ENCODE measurements at places on chromosomes 2 and 18.

- DNase-seq: no peak
These were observed 483 bp upstream of the FHL2 start for GRCh38 chr2:105399207-105399861.

GRCh38 chr2:72117718-72118117 lies 29.9 kb downstream of the CYP26B1 start:
- DNase-seq: no peak

- no peak for DNase-seq
These were observed 13.2 kb downstream of the NRP2 start for GRCh38 chr2:205695460-205695991.

DNA sequence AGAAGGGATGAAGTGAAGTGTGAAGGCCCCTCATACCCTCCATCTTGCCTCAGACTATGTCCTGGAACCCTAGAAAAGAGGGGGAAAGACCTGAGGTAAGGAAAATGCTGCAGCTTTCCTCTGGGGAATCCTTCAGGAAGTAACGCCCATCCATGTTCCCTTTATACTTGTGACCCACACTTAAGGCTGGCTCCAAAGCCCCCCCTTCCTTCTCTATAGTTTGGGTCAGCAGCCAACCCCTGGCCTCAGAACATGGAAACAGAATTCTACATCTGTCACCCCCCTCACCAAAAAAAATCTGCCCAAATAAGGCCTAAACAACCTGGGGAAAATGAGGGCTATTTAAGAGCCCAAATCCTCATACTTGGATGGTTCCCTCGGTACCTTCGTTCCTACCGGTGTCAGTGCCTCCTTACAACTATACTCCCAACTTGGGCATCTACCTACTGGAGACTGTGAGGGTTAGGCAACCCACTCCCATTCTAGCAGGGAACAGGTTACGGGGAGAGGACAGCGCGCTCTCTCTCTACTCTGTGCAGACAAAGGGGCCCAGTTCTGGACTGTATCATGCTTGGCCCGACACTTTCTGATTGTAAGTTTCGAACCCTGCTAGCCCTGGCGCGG lies 689 bp downstream of the OST4 start:
- DNase-seq: no peak

DNA sequence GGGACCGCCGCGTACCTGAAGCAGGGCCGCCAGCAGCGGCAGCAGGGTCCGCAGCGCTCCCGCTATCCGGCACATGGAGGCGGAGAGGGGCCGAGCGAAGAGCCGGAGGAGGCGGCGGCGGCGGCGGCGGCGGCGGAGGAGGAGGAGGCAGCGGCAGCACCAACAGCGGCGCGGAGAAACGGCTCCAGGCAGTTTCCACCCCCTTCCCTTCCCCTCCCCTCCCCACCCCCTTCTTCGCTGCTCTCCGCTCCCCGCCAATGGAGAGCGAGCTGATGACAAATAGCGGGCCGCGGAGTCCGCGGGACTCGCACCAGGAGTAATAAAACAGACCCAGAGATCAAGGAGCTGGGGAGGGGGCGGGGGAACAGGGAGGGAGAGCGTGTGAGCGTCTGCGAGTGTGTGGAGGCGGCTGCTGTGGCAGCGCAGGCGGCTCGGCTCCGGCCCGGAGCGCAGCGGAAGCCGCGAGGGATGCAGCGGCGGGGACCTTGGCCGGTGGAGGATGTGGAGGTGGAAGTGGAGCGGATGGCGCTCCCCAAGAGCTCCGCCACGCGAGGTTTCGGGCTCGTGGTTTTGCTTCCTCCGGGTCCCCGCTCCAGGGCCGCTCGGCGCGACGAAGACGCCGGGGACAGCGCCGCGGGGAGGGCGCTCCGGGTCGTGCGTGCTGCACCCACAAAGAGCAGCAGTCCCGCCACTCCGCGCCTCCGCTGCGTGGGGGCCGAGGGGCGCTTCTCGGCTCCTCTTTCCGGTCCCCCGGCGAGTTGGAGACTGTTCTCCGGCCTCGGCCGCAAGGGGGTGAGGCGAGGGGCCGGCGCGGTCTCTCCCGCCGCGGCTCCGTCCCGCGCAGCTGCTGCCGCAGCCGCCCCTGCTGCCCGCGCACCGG lies at the start of gene CDH2:
Gene CDH2 (minus strand): TSS at position 183 of the 880 bp plus-strand sequence. CDS start 108 bp downstream, at position 75.
- DNase-seq: no peak

- no peak for DNase-seq
These were observed 55.2 kb upstream of the CAB39 start for GRCh38 chr2:230657462-230657861.

DNA sequence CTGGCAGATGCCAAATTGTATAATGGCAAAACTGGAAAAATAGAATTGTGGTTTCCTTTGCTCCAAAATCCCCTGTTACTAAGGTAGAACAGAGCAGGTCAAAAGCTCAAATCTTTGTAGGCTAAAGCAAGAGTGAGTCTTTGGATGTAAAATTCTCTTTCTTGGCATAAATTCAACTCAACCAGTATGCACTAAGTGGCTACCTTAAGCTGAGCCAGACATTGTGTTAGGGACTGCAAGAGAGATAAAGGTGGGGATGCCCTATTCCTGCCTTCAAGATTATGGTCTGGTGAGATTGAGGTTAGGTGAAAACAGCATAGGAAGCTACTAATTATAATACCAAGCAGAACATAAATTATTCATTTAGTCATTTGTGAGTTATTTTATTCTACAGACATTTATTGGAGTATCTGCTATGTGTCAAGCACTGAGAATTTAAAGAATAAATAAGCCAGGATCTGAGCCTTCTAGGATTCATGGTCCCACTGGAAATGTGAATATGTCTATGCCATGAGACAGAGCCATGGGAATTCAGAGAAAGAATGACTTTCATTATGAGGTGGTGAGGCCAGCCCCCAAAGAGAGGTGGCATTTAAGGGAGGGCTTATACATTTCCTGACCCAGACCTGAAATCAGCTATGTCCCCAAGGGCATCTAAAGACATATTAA lies 198.0 kb upstream of the NCKAP5 start:
- no peak for DNase-seq

GRCh38 chr2:134973241-134974138 lies 54.9 kb downstream of the CCNT2 start:
- DNase-seq: no peak

- no peak for DNase-seq
These were observed 585.7 kb upstream of the GCFC2 start for GRCh38 chr2:76296438-76296837.

DNA sequence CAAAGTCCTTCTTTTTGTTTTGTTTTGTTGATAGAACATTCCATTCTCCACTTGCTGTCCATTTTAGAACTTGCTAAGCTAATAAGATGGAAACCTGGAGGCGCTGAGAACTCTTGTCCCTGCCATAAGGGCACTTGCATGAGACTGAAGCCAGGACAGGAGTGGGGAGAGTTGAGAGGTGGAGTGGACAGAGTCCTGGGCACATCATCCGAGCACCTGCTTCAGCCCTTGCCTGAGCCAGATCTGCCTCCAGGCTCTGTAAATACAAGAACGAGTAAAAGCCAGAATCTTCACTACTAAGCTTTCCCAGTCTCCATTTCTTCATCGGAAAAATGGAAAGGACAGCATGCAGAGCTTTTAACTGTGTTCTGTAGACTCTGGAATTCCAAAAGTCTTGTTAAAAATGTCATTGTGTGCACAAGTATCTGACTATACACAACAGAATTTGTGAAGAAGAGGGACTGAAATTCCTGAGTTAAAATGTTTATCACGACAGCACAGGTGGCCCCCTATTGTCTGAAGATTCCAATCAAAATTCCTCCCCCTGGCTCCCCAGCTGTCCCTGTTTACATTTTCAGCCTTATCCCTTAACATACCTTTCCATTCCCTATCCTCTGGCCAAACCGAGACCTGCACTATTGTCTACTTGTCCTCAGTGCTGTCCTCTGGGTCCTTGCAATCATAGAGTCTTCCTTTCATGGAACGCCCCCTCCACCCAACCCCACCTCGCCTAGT lies 498.2 kb upstream of the TNP1 start:
- no peak for DNase-seq

GRCh38 chr18:37913051-37913450 lies 347.5 kb upstream of the CELF4 start:
- no peak for DNase-seq

DNA sequence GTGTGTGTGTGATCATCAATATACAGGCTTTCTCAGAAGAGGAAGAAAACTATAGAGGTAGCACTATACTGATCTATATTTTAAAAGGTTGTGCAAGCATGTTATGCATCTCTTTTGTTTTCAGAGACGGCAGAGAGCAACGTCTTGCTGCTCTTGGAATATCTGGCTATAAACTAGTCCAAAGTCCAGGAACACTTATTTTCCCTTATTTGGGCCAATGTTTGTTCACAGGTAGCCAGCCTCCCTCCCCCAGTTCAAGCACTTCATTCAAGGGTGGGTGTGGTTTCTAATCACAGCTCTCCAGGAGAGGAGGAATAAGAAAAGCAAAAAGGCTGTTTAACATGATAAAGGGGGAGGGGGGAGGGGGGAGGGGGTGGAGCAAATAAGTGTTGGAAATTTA lies 4.2 kb downstream of the FZD5 start:
- no peak for DNase-seq

DNA sequence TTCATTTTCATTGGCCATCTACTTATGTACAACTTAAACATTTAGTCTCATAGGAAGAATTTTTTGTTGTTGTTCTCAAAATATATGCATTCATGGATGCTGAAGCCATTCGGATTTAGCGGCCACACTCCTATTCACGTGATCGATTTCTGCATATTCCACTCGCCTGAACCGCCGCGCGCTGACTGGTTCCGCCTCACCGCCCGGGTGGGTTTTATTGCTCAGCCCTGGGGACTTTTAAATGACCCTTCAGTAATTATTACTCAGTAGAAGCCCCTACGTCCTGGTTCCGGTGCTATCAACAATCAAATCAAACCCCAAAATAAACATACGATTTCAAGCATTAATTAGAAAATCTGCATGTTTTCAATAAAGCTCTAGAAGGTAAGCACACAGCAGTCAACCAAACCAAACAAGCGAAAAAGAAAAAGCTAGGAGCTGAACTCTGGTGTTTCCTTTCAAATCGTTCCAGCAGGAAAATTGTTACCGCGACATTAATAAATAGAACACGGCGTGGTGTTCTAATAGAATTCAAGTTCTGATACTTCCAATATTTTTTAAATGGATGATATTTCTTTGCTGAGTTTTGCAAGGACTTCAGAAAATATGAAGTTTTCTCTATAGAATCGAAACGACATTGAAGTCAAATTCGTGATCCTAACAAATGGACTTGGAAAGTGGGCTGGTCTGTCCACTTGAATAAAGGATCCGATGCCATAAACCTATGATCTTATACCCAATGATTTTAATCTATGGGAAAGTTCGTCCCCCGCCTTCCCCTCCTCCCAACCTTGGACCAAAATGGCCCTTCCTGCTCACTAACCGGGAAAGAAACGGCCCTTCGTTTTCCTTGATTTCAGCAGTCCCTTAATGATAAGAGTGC lies 9.3 kb downstream of the PAX3 start:
- no peak for DNase-seq

DNA sequence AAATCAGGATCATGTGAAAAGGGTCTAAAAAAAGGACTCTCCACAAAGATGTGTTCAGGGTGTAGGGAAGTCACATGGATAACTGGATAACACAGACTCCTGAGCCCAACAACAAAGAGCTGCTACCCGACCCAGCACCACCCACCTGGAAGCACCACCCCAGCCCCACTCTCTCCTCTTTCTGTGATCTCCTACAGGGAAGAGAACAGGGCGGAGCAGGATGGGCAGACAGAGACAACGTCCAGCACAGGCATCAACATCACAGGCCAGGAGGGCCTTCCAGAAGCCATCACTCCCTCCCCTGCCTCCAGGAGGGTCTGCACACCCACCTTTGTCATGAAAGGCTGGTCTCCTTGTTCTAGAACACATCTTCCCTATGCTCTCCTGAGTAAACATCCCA lies 1.3 kb upstream of the CIB4 start:
- DNase-seq: no peak
